ENCODE measurements at places on chromosomes 2 and 18.

GRCh38 chr2:203659331-203660049, 46.9 kb upstream of the CD28 start:
- no peak for DNase-seq

GRCh38 chr2:144524118-144525009, 4.4 kb upstream of the ZEB2 start:
- peak; percentile 57 for DNase-seq

DNA sequence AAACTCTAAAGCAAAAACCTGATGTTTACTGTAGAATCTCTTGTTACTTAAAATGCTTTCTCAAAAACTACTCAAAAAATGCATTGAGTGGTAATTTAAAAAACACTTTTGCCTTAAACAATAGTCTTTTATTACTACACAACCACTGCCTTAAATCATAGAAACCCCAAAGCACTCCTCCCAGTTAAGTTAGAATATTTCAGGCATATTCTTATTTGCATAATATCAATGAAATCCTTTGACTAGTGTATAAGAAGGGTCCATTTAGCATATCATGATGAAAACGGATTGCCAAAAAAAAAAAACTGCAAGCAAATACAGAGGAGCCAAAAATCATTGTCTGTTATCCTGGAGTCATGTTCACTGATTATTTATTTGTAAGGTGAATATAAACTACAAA, 119.2 kb downstream of the PTPRM start:
- DNase-seq = no peak

DNA sequence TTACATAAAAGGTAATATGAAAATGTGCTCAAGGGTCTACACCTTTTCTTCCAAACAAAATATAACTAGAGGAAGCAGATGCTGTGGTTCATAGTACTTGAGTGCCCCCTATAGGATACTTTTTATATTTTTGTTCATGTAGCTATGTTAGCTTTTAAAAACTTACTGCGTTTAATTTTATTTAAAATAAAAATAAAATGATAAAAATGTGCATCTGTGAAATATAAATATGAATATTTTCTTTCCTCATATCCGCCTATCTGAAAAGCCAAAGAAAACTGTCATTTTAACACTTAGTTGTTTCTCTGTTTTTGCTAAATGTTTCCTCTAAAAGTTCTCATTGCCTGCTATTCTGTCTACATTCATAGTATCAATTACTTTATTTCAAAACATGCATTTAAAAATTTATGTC, 9.6 kb upstream of the LRP1B start:
- DNase-seq = no peak
